ENCODE measurements at places on chromosomes 11 and 22. TPM values are rescaled to one million over a fixed set of nuclear protein-coding genes. Genes with fewer than 3 reads are reported as not detected.

The PLAAT3 gene
- total RNA-seq = 5.7 TPM

The FXYD2 gene
- total RNA-seq = 0.15 TPM

The CCDC87 gene
- 0.15 TPM for total RNA-seq

The PRAME gene
- total RNA-seq = not detected

The C11orf91 gene
- not detected for total RNA-seq

The CEP164 gene
- 19.0 TPM for total RNA-seq

The CSF2RB gene
- not detected for total RNA-seq

The GPR83 gene
- not detected for total RNA-seq

The HEPN1 gene
- total RNA-seq = not detected

The DEPDC7 gene
- total RNA-seq = 4.0 TPM

The TNNI2 gene
- total RNA-seq = not detected

The MMP12 gene
- not detected for total RNA-seq

The RDX gene
- 64.6 TPM for total RNA-seq

The OR2AG1 gene
- total RNA-seq = not detected

Data from bronchus fibroblast of lung (primary cell).